ENCODE measurements at places on chromosomes 16 and 17.
A peak's percentile ranks its signal among the peaks of the same experiment; 100 is the strongest.

GRCh38 chr17:33968350-33969044, 286.6 kb upstream of the CCL2 start:
- peak; percentile 68 for DNase-seq

- no peak for DNase-seq
Observed at GRCh38 chr17:58246781-58247180, 8.4 kb downstream of the LPO start.

GRCh38 chr17:80408872-80409271, 6.1 kb upstream of the ENDOV start:
- no peak for DNase-seq

- no peak for DNase-seq
Observed at GRCh38 chr17:39166437-39167335, 725 bp upstream of the ARL5C start.

DNA sequence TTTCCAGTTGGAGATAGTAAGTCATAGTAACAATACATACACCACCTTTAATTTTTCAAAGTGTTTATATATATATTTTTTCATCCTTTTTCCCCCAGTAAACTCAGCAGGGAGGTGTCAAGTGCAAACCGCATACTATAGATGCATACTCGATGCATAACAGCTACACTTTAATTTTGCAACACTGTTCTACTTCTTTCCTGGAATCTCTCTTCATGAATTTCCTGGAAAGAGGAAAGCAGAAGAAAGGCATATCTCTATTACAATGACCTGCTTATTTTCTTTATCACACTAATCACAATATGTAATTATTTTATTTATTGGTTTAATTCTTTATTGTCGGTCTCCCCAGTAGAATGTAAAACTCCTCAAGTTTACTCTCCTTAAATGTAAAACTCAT, 140.0 kb downstream of the SNX11 start:
- DNase-seq = no peak

Data from activated naive CD4-positive, alpha-beta T cell treated with anti-CD3 and anti-CD28 coated beads, Interleukin-2, amount 10 ng/mL, durations not matched to agents 7 days and 5 days (primary cell).